ENCODE measurements at places on chromosomes 1 and 21. TPM values are rescaled to one million over a fixed set of nuclear protein-coding genes. Genes with fewer than 3 reads are reported as not detected.

- no peak overlapping the region for H3K27ac ChIP-seq
- H3K36me3 ChIP-seq, result no peaks in the 10 kb centered on the region
- H3K4me1 ChIP-seq, result no peaks in the 10 kb centered on the region
- no peak for DNase-seq
- H3K4me3 ChIP-seq, result no peak overlapping the region
- no peaks in the 10 kb centered on the region for H3K27me3 ChIP-seq
Measured at GRCh38 chr1:3921765-3922164, 21.7 kb upstream of the C1orf174 start.

GRCh38 chr1:214447557-214447871 lies 103.9 kb downstream of the PTPN14 start:
- H3K4me1 ChIP-seq, result no peaks in the 10 kb centered on the region
- H3K36me3 ChIP-seq, result no peaks in the 10 kb centered on the region
- H3K27me3 ChIP-seq, result no peaks in the 10 kb centered on the region
- DNase-seq, result no peak

GRCh38 chr1:67524143-67525052 lies 94.2 kb upstream of the SERBP1 start:
- no peaks in the 10 kb centered on the region for H3K27me3 ChIP-seq
- no peaks in the 10 kb centered on the region for H3K36me3 ChIP-seq
- DNase-seq, result no peak
- no peak overlapping the region for H3K27ac ChIP-seq
- H3K4me1 ChIP-seq, result no peaks in the 10 kb centered on the region

- peaks cover 13% of the 10 kb centered on the region for H3K36me3 ChIP-seq
- H3K4me1 ChIP-seq, result peaks cover 12% of the 10 kb centered on the region
- H3K4me3 ChIP-seq, result peak overlapping the region; percentile 94
- H3K27ac ChIP-seq, result no peak overlapping the region
- no peaks in the 10 kb centered on the region for H3K27me3 ChIP-seq
- DNase-seq, result no peak
Measured at GRCh38 chr1:173479649-173480048, 2.5 kb downstream of the PRDX6 start.

GRCh38 chr21:29763674-29764073 lies 176.1 kb downstream of the GRIK1 start:
- no peak for DNase-seq
- H3K4me3 ChIP-seq, result no peak overlapping the region
- no peaks in the 10 kb centered on the region for H3K4me1 ChIP-seq
- no peak overlapping the region for H3K27ac ChIP-seq
- H3K36me3 ChIP-seq, result no peaks in the 10 kb centered on the region
- no peaks in the 10 kb centered on the region for H3K27me3 ChIP-seq

DNA sequence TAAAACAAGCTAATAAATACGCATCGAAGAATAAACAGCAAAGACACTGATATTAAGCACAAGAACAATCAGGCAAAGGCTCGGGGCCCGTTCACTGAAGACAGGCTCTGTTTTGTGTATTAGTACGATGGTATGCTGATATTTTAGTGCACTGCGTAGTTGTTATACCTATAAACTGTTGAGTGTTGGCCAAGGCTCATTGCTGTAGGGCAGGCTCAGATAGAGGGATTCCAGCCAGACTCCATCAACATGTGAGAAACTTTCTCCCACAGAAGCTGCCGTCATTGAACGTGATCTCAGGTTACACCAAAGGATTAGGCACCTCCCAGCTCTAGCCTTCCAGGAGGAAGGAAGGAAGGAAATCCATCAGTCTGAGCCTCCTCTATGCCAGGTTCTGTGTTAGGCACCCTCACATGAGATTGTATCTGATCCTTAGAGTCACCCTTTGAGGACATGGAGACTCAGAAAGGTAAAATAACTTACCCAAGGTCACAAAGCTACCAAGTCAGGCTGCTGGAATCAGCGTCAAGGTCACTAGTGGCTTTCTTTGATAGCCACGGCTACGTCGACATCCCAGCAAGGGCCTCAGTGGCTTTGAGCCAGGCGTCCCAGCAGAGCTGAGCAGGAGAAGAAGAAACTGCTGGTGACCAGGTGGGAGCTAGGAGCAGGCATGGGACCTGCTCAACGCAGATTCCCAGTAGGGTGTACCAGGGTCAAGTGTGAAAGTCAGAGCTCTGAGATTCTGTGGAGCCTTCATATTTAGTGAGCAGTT lies 14.8 kb downstream of the BCAR3 start:
- H3K27me3 ChIP-seq, result no peaks in the 10 kb centered on the region
- no peaks in the 10 kb centered on the region for H3K4me1 ChIP-seq
- no peak for DNase-seq
- no peak overlapping the region for H3K4me3 ChIP-seq
- H3K36me3 ChIP-seq, result no peaks in the 10 kb centered on the region

GRCh38 chr21:43323244-43324005 lies 103.5 kb downstream of the SIK1 start:
- no peak for DNase-seq
- H3K27me3 ChIP-seq, result no peaks in the 10 kb centered on the region
- no peak overlapping the region for H3K27ac ChIP-seq
- H3K4me1 ChIP-seq, result peaks cover 16% of the 10 kb centered on the region
- H3K4me3 ChIP-seq, result no peak overlapping the region

- no peak for DNase-seq
- no peaks in the 10 kb centered on the region for H3K4me1 ChIP-seq
- no peak overlapping the region for H3K4me3 ChIP-seq
Measured at GRCh38 chr1:187685333-187685732, 856.6 kb downstream of the PLA2G4A start.

PROK1 gene
- not detected for total RNA-seq

C4BPB gene
- total RNA-seq, result 0.40 TPM

PI4KB gene
- 58.5 TPM for total RNA-seq

Measured in GM12878 (cell line).